ENCODE measurements at places on chromosomes 5 and 9.

DNA sequence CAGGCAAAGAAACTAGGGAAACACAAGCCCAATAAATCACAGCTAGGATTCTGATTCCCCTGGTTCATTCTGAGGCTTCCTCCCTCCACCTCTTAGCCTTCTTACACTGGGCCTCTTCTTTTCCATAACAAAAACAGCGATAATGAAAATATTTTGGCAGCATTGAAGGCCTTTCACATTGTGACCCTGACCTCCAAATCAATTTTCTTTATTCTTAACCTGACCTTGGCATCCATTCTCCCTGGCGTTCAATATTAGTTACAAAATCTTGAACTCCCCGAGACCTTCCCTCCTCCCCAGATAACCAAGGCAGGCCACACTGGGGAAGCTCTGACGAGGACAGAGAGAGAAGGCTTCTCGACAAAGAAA lies 399.9 kb downstream of the ZSWIM6 start:
- no peak for DNase-seq

DNA sequence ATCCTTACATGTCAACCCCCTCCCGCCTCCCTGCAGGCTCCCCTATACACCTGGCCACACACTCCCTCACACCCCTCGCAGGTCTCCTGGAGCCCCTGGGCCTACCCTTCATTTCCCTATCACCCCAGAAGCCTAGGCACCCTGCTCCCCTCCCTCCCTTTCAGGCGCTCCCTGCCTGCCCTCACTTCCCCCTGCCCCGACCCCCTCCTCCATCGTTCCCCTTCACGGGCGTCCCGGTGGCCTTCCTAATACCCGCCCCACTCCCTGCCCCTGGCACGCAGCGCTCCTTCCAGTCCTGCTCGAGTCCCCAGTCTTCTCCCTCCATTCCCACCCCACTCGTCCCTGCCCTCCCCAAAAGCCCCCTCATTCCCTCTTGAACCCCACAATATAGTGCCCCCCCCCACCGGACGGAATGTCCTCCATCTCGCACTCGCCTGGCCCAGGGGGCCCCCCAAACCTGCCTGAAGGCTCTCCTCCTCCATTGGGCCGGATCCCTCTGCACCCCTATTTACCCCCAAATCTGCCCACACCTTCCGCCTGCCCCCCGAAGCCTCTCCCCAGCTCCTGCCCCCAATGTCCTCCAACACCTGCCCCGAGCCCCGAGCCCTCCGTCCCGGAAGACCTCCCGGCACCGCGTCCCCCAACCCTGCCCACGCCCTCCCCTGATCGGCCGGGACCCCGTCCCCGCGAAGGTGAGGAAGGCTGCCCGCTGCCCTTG lies 746 bp downstream of the STRBP start:
- DNase-seq = no peak

DNA sequence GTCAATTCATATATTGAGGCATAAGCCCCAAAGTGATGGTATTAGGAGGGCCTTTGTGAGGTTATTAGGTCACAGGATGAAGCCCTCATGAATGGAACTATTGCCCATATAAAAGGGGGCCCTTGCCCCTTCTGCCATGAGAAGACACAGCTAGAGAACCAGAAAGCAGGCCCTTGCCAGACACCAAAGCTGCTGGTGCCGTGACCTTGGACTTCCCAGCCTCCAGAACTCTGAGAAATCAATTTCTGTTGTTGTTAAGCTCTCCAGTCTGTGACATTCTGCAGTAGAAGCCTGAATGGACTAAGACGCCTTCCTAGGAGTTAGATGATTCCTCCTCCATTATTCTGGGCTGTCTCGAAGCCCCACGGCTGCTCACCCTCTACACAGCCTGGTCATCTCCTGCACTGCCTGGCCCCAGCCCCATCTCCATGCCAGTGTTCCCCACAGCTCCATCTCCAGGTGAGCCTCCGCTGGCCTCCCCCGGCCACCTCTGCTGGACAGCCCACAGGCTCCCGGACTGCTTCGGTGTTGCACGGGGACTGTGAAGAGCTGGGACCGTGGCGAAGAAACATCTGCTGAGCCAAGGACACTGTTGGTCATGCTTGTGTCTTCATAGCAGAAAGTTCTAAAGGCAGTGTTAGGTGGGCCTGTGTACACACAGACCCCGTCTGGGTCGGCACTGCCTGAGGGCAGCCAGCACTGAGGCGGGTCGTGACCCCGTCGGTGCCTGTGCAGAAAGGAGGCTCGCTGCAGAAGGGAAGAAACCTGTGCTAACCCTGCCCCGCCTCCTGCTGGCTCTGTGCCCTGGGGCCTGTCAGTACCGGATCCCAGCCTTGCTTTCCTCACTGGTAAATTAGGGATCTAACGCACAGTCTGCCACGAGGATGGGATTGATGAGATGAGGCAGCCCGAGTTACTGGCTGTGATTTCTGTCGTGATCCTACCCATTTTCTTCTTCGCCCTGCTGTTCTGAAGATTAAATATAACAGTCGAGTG lies 55.1 kb upstream of the CNOT6 start:
- DNase-seq = no peak

GRCh38 chr5:64963278-64963677 lies 194.5 kb downstream of the CWC27 start:
- no peak for DNase-seq

DNA sequence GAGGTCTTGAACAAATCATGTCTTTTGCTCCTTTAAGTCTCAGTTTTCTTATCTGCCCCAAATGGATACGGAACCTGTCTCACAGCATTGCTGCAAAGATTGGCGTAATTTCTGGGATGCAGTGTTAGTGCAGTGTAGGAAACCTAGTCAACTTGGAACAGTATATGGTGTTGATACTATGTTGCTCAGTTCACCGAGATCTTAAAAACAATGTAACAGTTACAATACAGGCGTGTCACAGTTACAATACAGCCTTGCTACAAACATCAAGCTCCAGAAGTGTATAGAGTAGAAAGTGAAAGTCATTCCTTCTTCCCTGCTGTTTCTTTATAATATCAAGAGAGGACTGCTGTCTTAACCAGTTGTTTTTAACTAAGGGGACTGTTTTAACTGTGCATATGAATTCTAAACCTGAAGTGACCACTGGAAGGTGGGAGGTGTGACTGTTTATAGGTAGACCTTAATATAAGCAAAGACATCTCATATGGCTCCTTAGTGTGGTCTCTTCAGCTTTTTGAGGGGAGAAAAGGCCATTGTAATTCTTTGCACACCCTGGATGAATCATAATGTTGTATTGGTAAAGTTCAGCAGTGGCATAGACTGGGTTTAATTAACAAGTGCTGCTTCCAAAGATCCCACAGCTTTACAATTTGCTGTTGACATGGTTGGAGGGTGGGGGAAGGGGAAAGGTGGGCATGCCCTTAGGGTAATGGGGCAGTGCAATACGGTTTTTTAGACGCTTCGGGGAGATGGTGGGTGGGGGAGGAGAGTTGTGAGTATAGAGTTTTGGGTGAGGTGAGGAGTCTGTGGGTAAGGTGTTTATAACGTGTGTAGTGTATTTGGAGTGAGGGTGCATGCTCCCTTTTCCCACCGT lies 12.9 kb downstream of the PRRC2B start:
- no peak for DNase-seq

DNA sequence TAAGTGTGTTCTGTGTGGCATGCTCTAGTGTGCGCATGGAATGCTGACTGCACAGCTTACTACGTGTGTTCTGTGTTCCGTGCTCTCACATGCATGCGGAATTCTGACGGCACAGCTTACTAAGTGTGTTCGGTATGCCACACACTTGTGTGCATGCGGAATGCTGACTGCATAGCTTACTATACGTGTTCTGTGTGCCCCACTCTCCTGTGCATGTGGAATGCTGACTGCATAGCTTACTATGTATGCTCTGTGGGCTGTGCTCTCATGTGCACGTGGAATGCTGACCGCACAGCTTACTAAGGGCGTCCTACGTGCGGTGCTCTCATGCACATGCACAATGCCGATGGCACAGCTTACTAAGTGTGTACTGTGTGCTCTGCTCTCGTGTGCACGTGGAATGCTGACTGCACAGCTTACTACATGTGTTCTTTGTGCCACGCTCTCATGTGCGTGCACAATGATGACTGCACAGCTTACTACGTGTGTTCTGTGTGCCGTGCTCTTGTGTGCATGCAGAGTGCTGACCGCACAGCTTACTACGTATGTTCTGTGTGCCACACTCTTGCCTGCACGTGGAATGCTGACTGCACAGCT lies 548.9 kb downstream of the IRX1 start:
- no peak for DNase-seq

- DNase-seq = no peak
Observed at GRCh38 chr9:88303721-88304451, 84.4 kb upstream of the SPIN1 start.

GRCh38 chr9:110995420-110996340 lies 42.6 kb downstream of the LPAR1 start:
- DNase-seq = no peak
